ENCODE measurements at places on chromosomes 11 and 22.

- DNase-seq, result no peak
Observed at GRCh38 chr22:37971475-37972434, 12.6 kb downstream of the SOX10 start.

DNA sequence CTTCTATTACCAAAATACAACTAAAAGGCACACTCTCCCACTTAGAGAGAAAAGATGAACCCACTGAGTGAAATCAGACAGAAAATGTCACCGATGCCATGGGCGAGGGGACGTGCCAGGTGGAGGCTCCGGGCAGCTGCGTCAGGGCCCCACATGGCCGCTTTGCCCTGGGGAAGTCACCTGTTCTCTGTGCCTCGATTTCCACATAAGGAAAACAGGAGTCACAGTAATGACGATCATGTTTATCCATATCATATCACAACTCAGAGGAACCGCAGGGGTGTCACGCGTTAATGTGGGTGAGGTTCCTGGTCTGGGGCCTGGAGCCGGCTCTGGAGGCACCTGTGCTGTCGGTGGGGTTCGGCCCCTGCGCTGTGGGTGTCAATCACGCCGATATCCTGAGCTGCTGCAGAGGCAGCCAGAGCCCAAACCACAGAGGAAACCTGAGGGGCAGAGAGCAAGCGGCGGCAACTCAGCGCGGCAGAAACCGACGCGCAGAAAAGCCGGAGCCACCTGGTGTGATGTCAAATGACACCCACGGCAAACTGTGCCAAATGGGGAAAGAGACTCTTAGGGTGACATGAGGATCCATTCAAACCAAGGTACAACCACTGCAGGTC, 243.7 kb downstream of the BRD1 start:
- DNase-seq, result no peak

DNA sequence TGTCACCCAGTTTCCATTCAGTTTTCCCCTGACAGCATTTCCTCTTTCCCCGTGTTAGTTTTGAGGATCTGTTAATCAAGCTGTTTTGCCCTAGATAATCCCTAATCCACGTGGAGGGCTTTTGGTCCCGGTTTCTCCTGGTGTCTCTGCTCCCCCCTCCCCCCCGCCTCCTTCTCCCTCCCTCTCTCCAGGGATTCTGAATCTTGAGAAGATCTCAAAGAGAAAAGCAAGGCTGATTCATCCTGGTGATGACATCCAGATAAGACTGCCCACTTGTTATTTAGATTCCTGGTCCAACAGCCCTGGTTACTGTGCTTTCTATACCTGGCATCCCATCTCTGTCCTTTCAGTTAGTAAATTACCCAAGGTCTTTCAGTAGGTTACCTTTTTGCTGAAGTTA, 59.4 kb downstream of the KCNA4 start:
- DNase-seq, result no peak

GRCh38 chr11:111573821-111574249, 28.4 kb upstream of the SIK2 start:
- no peak for DNase-seq

GRCh38 chr11:134373591-134374052, 38.4 kb downstream of the B3GAT1 start:
- DNase-seq, result no peak

DNA sequence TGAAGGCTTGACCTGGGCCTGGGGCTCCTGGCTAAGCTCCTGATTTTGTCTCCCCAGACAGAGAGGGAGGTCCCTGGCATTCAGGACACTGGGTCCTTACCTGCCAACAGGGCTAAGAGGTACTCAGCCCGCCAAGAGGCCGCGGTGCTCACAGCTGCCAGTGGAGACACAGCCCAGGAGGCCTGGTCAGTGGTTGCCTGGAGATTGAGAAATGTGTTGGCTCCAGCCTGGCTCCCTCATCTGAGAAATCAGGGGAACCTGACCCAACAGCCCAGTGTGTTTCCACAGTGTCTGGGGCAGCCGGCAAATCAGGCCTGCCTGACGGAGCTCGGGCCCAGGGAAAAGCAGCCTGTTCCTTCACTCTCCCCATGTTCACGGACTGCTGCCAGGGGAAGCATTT, 79.4 kb upstream of the NAV2 start:
- no peak for DNase-seq

DNA sequence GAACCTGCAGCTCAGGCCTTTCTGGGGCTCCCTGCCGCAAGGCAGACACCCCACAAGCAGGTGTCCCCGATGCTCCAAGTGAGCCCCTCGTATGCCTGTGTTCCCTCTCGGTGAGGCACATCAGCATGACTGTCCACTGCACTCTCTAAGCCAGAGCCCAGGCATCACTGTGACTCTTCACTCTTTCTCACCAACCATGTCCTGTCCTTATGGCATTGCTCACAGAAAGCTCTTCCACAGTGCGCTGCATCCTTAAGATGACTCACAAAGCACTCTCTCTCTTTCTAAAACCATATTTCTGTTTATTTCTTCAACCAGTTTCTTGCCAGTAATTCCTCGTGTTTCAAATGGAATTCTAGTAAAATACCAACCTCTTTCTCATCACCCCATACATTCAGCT, 18.1 kb downstream of the GAB4 start:
- no peak for DNase-seq

DNA sequence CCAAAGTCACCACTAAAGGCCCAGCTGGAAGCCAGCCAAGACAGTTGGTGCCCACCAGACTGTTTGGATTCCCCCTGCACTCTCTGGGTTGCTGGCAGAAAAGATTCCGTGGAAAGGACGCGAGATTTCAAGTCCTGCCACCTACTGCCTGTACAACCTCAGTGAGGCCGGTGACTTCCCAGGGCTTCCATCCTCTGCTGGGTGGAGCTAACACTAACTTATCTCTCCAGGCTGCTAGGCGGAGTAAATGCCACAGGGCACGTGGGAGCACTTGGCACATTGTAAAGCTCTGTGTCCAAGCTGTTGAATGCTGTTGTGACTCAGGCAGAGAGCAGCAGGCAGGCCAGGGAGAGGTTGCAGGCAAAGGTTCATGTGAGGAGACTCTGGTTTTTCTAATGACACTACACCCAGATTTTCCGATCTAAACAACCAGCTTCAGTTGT, 50.9 kb upstream of the CDON start:
- DNase-seq, result no peak

GRCh38 chr11:41660585-41660984, 201.1 kb upstream of the LRRC4C start:
- DNase-seq, result no peak

- no peak for DNase-seq
Observed at GRCh38 chr11:94111660-94112059, 17.0 kb upstream of the PANX1 start.

- DNase-seq, result no peak
Observed at GRCh38 chr22:29997107-29997506, 83.2 kb upstream of the HORMAD2 start.

DNA sequence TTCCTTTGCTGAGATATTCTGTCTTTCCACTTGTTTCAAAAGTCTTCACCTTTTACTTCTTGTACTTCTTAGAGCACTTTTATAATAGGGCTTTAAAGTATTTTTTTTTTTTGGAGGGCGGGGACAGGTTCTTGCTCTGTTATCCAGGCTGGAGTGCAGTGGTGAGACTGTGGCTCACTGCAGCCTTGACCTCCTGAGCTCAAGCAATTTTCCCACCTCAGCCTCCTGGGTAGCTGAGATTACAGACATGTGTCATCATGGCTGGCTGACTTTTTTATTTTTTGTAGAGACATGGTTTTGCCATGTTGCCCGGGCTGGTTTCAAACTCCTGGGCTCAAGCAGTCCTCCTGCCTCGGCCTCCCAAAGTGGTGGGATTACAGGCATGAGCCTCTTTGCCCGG, 57.9 kb downstream of the DYNC2H1 start:
- no peak for DNase-seq

GRCh38 chr11:93529707-93530467, 13.3 kb downstream of the SMCO4 start:
- no peak for DNase-seq

DNA sequence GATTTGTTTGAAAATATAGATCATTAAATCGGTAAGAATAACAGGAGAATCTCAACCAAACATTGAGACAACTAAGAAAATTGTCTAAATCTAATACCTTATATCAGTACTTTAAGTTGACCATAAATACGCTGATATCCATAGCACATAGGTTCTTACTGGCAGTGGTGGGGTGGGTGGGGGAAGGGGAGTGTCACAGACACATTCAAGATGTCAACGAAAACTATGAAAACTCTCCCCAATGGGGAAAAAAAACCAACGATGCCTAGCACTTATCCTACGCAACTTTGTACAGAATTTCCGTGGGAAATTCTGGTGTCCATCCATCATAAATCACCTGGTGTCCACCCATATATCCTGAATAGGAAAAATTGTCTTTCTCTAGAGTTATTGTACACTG, 6.2 kb downstream of the GRAP2 start:
- no peak for DNase-seq

GRCh38 chr11:73229896-73230875, 12.1 kb downstream of the P2RY2 start:
- no peak for DNase-seq

DNA sequence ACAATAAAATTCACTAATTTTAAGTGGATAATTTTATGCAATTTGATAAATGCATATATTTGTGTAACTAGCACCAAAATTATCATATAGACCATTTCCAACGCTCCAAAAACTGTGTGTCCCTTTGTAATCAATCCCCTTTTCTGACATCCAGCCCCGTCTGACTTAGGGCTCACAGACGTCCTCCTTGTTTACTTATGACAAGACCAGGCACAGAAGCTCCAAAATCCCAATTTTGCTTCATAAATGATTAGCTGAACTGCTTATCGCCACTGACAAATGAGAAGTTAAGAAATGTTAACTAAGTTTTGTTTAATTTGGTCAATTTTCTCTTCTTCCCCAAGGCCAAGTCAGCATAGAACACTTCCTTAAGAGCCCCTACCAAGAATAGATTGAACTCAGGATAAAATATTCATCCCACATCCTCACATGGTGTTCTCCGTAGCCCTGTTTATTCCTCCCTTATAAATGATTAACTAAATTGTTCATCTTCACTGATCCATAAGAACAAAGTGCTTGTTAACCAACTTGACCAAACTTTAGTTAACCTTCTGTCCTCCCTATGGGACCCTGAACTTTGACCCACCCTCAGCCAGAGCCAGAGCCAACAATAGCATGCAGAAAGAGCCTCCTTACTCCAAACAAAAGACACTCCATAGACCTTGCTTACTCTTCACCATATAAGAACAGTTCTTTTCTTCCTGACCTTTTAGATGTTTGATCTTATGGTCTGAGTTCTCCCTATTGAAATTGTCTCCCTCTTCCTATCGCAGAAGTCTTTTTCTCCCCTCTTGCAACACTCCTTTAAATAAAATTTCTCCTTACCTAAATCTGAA, 30.8 kb upstream of the GLYAT start:
- no peak for DNase-seq

GRCh38 chr11:76161261-76161961, 44.9 kb downstream of the WNT11 start:
- no peak for DNase-seq

All from activated T-helper 1 cell treated with anti-CD3 and anti-CD28 coated beads, Interleukin-12 subunit alpha, Interleukin-12 subunit beta, Interleukin-2, Interleukin-4 antibody, amounts not matched to agents 30 ng/mL and 10 ng/mL and 1 ng/mL, durations not matched to agents 14 hours and 24 hours and 36 hours (primary cell).